NCI-H460 (cell line): ENCODE measurements at places on chromosomes 6 and 20.

- no peak for DNase-seq
These were observed 400.1 kb downstream of the CDH4 start for GRCh38 chr20:61652146-61652545.

DNA sequence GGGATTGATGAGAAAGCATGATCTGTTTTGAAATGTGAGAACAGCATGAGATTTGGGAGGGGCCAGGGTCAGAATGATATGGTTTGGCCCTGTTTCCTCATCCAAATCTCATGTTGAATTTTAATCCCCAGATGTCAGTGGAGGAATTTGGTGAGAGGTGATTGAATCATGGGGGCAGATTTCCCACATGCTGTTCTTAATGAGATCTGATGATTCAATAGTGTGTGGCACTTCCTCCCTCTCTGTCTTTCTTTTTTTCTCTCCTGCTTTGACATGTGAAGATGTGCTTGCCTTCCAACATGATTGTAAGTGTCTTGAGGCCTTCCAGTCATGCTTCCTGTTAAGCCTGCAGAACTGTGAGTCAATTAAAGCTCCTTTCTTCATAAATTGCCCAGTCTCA is 1060.3 kb upstream of the CITED2 start:
- no peak for DNase-seq

DNA sequence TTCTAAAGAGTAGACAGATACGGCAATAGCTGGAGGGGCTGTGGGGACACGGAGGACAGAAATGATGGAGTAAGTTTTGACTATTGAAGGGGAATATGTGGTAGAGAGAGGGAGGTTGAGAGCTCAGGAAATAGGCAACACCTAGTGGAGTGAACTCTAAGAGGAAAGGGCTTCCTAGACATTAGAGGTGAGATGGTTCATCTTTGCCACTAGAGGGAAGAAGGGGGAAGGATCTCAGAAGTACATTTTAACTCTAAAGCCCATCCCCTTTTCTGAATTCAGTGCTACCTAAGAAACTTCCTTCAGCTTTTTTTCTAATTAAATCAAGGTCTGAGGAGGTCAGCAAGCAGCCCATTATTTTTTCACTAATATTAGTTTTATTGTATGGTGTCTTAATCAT is 689.4 kb upstream of the MAP3K7 start:
- DNase-seq: no peak

DNA sequence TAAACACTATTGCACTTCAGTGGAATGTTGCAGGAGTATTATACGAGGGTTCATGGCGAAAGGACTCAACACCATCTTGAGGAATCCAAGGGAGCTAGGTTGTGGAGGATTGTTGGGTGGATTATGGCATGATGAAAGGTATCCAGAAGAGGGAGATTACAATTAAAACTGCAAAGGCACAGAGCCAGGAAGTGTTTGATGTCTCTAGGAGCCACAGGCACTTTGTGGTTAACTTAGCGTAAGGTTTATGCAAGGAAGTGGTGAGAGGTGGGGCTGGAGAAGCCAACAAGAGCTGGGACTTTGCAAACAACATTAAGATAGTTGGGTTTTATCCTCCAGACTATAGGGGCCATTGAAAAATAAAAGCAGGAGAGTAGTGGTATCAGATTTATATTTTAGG is 86.6 kb upstream of the TPD52L1 start:
- DNase-seq: no peak

DNA sequence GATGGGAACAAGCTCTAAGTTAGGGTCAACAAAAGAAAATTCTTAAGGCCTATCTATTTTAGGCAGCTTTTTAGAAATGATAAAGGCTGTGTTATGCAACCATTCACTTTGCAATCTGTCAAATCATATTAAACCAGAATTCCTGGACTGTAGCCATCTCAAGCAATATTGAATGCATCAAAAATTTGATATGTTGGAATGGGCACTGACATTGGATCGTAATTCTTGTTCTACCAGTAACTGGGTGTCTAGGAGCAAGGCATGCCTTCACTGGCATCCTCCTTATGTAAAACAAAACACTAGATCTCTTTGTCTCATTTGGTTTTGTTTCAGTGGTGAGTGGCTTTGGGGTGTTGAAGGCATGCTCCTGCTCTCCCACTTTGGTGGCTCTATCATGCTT is 145.6 kb downstream of the JARID2 start:
- DNase-seq: no peak

DNA sequence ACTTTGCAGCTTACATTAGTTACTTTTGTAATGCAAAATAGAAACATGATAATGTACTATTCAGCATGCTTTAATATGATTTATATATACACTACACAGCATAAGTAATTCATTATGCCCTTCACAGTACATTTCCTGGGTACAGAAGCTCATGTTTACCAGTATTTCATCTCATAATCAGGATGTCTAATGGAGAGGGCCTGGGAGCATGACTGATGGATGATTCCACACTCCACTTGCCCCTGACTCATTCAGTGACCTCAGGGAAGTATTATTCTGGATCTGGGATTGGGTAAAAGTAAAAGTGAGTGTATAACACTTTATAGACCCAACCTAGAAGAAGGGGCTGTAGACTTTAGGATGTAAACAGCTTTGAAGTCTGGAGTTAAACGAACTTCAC is 31.4 kb upstream of the BACH2 start:
- no peak for DNase-seq

DNA sequence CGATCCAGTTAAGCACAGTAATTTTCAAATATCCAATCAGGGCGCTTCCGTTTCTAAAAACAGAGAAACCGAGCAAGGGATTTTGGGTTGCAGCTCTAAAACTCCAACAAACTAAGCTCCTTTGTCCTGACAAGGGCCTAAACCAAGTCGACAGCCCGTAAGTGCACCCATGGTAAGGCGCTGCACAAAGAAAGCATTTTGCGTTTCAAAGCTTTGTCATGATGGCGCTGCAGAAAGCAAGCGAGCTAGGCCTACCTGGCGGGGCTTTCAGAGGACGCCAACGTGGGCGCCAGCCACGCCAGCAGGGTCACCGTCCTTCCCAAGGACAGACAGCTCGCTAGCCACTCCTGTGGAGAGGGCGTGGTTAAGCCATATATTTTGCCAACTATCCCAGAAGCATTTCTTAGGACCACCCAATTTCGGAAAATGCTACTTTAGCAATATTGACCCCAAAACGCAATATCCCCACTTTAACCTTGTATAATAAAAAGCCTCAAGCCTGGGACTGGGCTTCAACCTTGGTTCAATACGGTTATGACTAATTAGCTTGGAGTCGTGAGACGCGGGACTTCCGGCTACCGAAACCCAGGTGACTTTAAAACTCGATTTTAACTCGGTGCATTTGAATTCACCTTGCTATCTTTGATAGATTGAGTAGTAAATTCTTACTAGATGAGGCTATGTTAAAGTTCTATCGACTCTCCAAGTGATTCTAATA is 53.8 kb downstream of the TRIM38 start:
- no peak for DNase-seq

GRCh38 chr6:165906-166305 is 126.4 kb upstream of the DUSP22 start:
- DNase-seq: no peak

DNA sequence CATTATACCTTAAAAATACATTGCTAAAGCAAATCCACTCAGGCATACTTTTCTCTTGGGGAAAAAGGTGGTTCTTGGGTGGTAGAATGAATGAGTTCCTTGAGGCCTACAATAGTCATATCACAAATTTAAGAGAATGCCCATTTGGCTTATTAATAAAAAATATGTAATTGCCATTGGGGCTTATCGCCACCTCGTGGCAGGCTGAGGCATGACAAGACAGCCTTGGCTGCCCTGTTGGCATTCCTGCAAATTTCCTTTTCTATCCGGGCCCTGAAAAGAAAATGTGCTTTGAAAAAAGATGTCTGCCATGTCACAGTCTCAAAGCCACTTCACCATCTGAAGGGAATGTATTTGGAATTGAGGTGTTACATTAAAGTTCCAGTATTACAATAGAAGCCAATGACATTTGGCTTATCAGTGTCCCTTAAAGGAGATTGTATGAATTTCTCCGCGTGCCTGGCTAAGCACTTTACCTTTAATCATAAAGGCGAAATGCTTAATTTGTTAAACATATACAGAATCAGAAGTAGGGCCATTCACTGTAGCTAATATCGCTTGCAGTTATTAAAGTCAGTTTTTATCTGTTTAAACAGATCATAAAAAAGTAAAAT is 188.3 kb upstream of the ZFP64 start:
- DNase-seq: peak; percentile 16

- DNase-seq: no peak
These were observed 2.4 kb downstream of the KIF13A start for GRCh38 chr6:17984812-17985670.

DNA sequence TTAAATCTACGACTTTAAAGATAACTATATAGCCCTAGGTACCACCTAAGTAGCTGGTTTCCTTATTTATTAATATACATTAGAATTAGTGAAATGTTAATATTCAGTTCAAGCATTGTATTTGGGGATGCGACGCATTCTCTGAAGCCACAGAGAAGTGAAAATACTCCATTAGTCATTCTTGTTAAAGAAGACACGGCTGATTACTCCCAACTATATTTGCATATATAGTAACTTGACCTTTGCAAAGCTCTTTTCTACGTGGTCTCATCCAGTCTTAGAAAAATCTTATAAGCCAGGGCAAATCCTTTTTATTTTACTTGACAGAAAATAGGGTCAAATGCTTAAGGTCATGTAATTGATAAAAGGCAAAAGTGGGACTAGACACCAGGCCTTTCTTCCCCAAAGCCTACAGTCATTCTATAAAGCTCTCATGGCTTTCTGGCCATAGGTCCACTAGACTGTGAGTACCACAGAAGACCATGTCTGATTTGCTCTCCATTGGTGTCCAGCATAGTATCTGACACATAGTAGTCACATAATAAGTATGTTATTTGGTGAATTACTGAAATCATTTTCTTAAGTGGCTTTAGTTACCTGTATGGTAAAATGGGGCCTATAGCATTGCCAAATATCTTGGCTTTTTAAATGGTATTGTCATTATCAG is 11.3 kb downstream of the ZHX3 start:
- DNase-seq: no peak

DNA sequence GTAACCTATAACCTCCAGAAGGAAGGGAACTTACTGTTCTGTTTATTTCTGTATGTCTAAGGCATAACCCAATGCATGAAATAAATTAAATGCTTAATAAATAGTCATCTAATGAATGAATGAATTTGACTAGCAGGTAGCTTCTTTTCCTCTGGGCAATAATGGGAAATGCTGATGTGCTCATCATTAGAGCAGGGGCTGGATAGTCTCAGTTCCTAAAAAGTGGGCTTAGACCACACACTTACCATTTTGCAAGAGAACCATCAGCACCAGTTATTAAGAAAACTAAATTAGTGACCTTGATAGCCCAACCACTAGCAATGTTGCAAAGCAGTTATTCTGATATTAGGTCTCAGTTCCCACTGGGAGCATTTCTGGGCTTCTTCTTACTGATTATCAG is 449.7 kb downstream of the CDC5L start:
- DNase-seq: no peak

- no peak for DNase-seq
These were observed 47.0 kb downstream of the ARID1B start for GRCh38 chr6:156824142-156824541.

GRCh38 chr20:35511814-35512420 is 17.5 kb downstream of the C20orf173 start:
- DNase-seq: peak; percentile 30

- no peak for DNase-seq
These were observed 86.3 kb downstream of the C6orf118 start for GRCh38 chr6:165223101-165223500.

DNA sequence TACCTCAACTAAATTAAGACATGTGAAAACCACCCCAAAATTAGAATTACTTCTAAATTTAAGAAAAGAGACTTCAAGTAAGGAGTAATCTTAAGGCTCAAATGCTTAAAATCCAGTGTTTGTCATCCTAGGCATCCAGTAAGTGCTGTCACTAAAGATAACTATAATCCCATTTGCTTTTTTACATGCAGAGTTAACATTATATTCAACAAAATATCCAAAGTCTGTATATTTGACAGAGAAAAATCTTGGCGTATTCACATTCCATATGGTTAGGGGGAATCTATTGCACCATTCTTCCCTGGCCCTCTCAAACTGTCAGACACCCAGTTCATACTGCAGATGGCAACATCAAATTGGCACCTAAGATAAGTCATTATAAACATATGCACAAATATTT is 17.4 kb downstream of the MTFR2 start:
- DNase-seq: no peak

DNA sequence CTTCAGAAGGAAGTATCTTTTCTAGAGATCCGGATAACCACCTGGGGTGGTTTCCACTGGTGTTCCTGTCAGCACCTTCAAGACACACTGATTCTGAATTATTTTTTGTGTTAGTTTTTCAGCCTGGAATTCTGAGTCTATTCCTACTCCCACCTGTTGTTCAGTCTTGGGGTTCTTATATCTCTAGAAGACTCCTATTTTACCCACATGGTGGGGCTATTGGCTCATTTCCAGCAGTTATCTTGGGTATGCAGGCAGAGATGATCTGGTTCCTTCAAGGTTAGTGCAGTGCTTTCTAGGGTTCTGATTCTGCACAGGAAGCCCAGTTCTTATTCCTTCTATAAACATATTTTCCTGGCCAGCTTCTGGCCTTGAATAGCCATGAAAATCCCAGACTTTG is 175.6 kb upstream of the PDE7B start:
- DNase-seq: peak; percentile 56

DNA sequence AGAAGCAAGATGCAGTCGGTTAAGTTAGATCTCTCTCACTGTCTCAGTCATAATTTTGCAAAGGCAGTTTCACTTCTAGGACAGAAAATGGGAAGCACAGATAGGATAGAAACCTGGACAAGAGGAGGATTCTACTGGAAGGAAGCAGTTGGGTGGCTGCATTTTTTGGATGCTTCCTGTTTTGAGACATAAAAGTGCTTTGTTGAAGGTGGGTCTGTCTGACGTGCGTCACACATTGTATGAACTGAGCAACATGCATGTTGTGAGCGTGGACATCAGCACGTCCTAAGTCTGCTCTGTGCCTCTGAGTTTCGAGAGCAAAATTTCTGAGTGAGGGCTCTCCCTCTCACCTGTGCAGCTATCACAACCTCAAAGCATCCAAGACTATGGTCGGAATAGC is 68.7 kb upstream of the SNX9 start:
- DNase-seq: no peak

DNA sequence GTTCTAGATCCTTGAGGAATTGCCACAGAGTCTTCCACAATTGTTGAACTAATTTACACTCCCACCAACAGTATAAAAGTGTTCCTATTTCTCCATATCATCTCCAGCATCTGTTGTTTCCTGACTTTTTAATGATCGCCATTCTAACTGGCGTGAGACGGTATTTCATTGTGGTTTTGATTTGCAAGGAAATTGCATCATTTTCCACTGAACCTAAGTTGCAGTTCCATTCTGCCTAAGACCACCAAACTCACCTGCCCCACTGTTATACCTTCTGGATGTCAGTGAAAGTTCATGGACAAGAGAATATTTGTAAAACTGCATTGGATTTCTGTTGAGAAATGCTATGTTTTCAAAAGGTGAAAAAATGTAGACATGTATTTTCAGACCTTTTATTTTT is 132.9 kb upstream of the ESR1 start:
- DNase-seq: no peak

- DNase-seq: no peak
These were observed 46.8 kb downstream of the KCNB1 start for GRCh38 chr20:49435639-49436038.
